ENCODE measurements at places on chromosomes 6 and 20. TPM values are rescaled to one million over a fixed set of nuclear protein-coding genes. Genes with fewer than 3 reads are reported as not detected.
A peak's percentile ranks its signal among the peaks of the same experiment; 100 is the strongest.

Gene ADGB
- not detected for total RNA-seq

Gene MAS1
- total RNA-seq = not detected

GRCh38 chr20:35578469-35578868, 36.6 kb downstream of the ERGIC3 start:
- H3K27me3 ChIP-seq = peaks cover 2% of the 10 kb centered on the region
- DNase-seq = no peak
- no peaks in the 10 kb centered on the region for H3K4me1 ChIP-seq
- no peak overlapping the region for H3K4me3 ChIP-seq
- H3K36me3 ChIP-seq = no peaks in the 10 kb centered on the region
- H3K27ac ChIP-seq = no peak overlapping the region

- H3K27me3 ChIP-seq = no peaks in the 10 kb centered on the region
- no peaks in the 10 kb centered on the region for H3K4me1 ChIP-seq
- H3K36me3 ChIP-seq = no peaks in the 10 kb centered on the region
- H3K27ac ChIP-seq = no peak overlapping the region
Measured at GRCh38 chr6:39400026-39400425, 77.5 kb upstream of the KCNK16 start.

- no peaks in the 10 kb centered on the region for H3K36me3 ChIP-seq
- peak overlapping the region; percentile 62 for H3K27ac ChIP-seq
- peak; percentile 70 for DNase-seq
- H3K27me3 ChIP-seq = no peaks in the 10 kb centered on the region
- H3K4me3 ChIP-seq = no peak overlapping the region
Measured at GRCh38 chr6:72554761-72555221, 67.1 kb upstream of the KCNQ5 start.

DNA sequence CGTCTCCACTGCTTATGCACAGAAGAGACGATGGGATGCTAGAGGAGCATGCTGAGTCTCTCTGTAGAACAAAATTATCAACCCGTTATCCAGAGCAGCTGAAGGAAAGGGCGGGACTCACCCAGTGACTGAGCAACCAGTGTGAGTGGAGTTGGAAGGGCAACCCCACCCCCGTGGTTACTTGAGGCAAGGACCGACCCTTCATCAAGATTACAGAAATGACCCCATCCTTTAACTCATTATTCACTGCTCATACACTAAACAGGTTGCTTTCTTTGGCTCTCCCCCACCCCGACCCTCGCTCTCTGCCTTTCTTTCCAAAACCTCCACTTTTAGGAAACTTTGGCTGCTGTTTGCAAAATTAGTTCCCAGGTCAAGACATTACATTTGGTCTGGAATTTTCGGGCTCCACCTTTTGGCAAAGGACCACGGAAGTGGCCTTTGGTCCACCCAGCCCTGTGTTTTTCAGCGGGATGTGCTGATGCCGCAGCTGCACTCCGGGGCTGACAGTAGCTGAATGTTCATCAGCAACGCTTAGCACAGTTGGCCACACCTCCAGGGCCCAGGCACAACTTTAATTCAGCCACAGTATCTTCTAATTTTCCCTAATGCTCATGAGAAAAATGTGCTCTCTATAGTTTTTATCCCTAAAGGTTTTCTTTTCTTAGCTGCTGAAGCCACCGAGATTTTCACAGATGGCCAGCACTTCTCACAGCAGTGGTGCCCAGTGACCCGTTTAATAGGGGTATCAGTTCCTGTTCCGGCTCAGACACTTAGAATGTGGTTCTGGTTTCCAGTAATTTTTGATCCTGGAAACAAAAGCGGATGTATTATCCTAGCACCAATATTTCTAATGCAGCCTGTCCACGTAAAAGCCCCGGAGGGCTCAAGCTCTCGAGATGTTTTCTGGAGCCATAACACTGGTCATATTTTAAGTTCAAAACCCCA, 103.6 kb upstream of the NXT1 start:
- no peak for DNase-seq
- no peaks in the 10 kb centered on the region for H3K36me3 ChIP-seq
- H3K27me3 ChIP-seq = no peaks in the 10 kb centered on the region
- H3K4me3 ChIP-seq = no peak overlapping the region
- peaks cover 3% of the 10 kb centered on the region for H3K4me1 ChIP-seq
- no peak overlapping the region for H3K27ac ChIP-seq

DNA sequence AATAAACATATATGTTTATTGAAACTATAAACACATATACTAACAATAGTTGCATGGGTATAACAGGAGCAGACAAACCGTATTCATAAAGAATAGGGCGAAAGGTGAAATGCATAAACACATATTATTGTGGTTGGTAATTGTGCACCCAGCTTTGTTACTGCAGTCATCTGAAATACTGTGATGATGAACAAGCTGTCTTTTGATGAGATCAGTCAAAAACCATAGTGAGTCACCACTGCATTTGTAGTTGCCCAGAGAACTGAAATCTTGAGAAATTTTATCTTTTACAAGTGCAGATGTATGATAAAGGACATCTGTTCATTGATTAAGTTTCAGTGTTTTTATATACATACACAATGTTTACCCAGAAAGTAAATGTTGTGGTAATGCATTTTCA, 133.7 kb downstream of the MYO6 start:
- no peaks in the 10 kb centered on the region for H3K36me3 ChIP-seq
- peak; percentile 59 for DNase-seq
- no peaks in the 10 kb centered on the region for H3K27me3 ChIP-seq
- no peak overlapping the region for H3K27ac ChIP-seq
- no peak overlapping the region for H3K4me3 ChIP-seq

All from fibroblast of lung (primary cell).